ENCODE measurements at places on chromosomes 6 and 20. TPM values are rescaled to one million over a fixed set of nuclear protein-coding genes. Genes with fewer than 3 reads are reported as not detected.

DNA sequence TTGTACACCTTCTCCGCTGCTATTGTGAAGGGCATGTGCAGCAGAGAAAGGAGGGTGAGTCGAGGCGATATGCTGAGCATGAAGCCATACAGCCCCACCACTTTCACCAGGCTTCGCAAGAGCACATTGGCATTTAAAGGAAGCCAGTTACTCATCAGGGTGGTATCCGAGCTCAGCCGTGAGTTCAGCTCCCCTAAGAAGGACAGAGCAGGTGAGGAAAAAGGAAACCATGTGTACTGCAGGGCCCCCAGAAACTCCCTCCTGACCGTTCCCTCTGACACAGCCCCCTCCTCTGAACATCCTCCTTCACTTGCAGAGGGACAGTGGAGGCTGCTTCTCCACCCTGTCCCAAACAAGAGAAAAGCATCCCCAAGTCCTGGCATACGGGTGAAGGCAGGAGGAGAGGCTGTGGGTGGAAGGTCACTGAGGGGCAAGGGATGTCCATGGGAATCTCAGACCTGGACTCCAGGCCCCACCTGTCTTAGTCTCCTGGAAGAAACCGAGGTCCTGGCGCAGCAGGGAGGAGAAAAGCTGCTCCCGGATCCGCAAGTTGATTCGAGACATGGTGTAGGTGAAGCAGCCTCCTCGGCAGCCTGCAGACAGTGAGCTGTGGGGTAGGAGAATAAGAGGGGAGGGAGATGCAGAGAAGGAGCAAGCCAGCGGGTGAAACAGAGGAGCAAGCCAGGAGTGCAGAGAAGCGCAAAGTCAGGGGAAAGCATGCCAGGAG, 3.2 kb downstream of the TAP2 start:
- DNase-seq: no peak

- DNase-seq: no peak
These were observed 252.1 kb downstream of the FARS2 start for GRCh38 chr6:5513408-5513807.

- no peak for DNase-seq
These were observed 11.6 kb downstream of the HSPA12B start for GRCh38 chr20:3744037-3744436.

- no peak for DNase-seq
These were observed 7.8 kb downstream of the ELOVL2 start for GRCh38 chr6:11036351-11036740.

DNA sequence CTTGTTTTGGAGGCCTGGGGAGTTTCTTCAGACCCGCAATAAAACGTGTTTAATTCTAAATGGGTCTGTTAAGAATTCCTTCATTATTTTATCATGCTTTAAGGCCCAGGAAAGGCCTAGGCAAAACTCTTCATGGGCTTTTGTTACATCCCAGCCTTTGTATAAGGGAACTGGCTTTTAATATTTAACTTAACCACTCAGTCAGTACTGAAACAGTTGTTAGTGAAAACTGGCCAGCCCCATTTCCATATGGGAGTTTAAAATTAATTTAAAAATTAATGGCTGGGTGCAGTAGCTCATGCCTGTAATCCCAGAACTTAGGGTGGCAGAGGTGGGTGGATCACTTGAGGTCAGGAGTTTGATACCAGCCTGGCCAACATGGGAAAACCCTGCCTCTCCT, 213.2 kb upstream of the FKBP1C start:
- DNase-seq: peak; percentile 25

- no peak for DNase-seq
These were observed 18.5 kb upstream of the WFDC10A start for GRCh38 chr20:45611054-45611453.

DNA sequence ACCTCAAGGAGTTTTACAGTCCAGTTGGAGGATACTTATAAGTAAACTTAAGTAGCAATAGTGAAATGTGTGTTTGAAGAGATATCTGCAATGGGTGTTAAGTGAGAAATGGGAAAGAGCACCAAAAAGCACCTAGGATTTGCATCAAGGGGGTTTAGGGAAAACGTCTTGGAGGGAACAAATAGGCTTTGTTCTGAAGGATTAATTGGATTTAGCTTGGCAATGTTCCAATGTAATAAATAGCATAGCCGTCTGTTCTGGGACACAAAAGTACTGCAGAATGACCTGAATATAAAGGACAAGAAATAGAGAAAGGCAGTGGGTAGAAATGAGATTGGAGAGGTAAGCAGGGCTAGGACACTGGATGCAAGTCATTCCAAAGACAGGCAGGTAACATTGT, 2.8 kb upstream of the MYO6 start:
- no peak for DNase-seq

DNA sequence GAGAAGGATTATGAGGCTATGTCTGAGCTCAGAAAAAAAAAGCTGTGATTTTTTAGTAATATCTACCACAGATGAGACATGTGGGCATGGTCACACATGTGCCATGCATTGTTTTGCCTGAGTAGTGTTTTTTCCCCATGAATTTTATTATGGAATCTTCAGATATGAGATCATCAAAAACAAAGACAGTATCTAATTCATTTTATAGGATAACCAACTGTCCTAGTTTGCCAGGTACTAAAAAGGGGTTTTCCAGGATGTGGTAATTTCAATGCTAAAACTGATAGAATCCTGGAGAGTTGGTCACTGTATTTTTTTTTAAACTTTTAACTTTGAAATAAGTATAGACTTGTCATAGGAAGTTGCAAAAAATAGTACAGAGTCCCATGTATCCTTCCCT, 127.4 kb upstream of the MAP3K7 start:
- DNase-seq: no peak

GRCh38 chr20:4898282-4899244, 102.7 kb downstream of the SLC23A2 start:
- DNase-seq: peak; percentile 85

DNA sequence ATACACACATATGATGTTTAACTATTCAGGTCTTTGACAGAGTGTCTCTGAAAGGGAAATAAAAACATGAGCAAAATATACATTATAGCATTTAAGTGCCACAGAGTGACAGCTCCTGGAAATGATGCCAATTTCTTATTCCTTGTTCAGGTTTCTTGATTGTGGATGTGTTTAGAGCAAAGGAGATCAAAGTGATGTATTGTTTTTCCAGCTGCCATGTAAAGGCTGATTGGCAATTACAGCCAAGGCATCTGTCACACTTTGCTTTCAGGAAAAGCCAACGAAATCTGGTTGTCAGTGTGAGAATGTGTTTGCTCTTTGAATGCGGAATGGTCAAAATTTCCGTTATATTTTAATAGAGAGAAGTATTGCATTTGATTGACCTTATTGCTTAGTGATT, 347.8 kb upstream of the FLRT3 start:
- DNase-seq: no peak

GRCh38 chr6:93323630-93324029, 95.7 kb downstream of the EPHA7 start:
- no peak for DNase-seq

GRCh38 chr6:157432892-157433265, 51.9 kb downstream of the ZDHHC14 start:
- no peak for DNase-seq

- DNase-seq: no peak
These were observed 11.7 kb downstream of the TPD52L1 start for GRCh38 chr6:125165256-125165655.

DNA sequence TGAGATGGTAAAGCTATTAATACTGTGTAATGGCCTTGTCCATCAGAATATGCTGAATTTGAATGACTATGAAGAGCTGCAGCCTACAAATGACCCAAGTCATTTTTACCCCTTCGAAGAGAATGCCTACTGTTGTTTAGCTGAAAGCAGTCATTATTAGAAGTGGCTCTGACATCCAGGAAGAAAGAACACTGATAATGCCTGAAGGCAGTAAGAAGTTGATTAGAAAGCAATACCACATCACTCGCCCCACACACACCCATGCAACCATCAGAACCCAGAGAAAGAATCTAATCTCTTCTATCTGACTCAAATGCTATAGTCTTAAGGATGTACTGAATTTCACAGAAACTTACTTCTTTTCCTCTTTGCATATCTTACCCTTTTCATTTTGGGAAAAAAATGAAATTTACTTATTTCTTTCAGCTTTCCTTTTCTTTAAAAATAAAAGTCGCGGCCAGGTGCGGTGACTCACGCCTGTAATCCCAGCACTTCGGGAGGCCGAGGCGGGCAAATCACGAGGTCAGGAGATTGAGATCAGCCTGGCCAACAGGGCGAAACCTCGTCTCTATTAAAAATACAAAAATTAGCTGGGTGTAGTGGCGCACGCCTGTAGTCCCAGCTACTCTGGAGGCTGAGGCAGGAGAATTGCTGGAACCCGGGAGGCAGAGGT, 61.0 kb downstream of the ARHGAP18 start:
- no peak for DNase-seq

DNA sequence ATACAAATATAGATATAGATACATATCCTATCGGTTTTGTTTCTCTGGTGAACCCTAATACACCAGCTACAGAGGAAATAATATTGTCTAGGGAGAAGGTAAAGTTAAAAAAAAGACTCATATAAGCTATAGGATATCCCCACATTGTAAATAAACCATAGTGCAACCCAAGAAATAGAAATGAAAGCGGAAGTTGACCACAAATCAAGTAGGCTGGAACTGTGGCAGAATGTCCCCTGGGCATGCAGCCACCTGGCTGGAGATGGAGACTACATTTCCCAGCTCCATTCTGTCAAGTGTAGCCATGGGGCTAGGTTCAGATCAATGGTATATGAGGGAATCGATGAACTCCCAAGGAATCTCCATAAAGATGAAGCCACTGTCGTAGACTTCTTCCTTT, 70.1 kb upstream of the RPS6KA2 start:
- DNase-seq: no peak

The SIRPB1 gene
- total RNA-seq: 10.4 TPM

The ITPR3 gene
- total RNA-seq: 59.3 TPM

The CD83 gene
- 10.5 TPM for total RNA-seq

The TAF4 gene
- 3.7 TPM for total RNA-seq

The PRL gene
- total RNA-seq: not detected

Measured in Caki2 (cell line).